ENCODE measurements at places on chromosomes 5 and 9. TPM values are rescaled to one million over a fixed set of nuclear protein-coding genes. Genes with fewer than 3 reads are reported as not detected.
A peak's percentile ranks its signal among the peaks of the same experiment; 100 is the strongest.

CCL28 gene
- total RNA-seq, result 116 TPM

RLN2 gene
- 0.74 TPM for total RNA-seq

GRCh38 chr5:14183187-14183939, 40.2 kb downstream of the TRIO start:
- DNase-seq, result no peak
- peak overlapping the region; percentile 30 for H3K27ac ChIP-seq
- H3K27me3 ChIP-seq, result no peaks in the 10 kb centered on the region
- no peaks in the 10 kb centered on the region for H3K36me3 ChIP-seq

DNA sequence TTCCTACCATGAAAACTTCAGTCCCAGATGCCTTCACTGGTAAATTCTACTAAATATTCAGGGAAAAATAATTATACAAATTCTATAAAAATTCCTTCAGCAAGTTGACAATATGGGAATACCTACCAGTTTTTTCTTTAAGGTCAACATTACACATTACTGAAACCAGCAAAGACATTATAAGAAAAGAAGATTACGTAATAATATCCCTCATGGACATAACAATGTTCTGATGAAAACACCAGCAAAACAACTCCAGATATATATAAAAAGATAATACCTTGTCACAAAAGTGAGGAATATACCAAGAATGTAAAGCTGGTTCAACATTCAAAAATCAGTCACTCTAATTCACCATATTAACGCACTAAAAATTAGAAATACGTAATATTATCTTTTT, 507.9 kb downstream of the DMRTA1 start:
- no peak overlapping the region for H3K4me3 ChIP-seq
- no peaks in the 10 kb centered on the region for H3K36me3 ChIP-seq
- no peaks in the 10 kb centered on the region for H3K4me1 ChIP-seq
- DNase-seq, result no peak

- H3K27ac ChIP-seq, result no peak overlapping the region
- no peak for DNase-seq
- H3K27me3 ChIP-seq, result no peaks in the 10 kb centered on the region
- H3K4me3 ChIP-seq, result no peak overlapping the region
- no peaks in the 10 kb centered on the region for H3K4me1 ChIP-seq
Measured at GRCh38 chr9:100206899-100207298, 107.9 kb downstream of the INVS start.

- no peaks in the 10 kb centered on the region for H3K36me3 ChIP-seq
- no peaks in the 10 kb centered on the region for H3K4me1 ChIP-seq
- no peak overlapping the region for H3K27ac ChIP-seq
- no peak overlapping the region for H3K4me3 ChIP-seq
Measured at GRCh38 chr5:111931655-111932054, 174.7 kb upstream of the NREP start.

GRCh38 chr5:128252196-128252595, 168.6 kb downstream of the SLC12A2 start:
- no peaks in the 10 kb centered on the region for H3K36me3 ChIP-seq
- H3K4me3 ChIP-seq, result no peak overlapping the region
- H3K27me3 ChIP-seq, result no peaks in the 10 kb centered on the region
- H3K27ac ChIP-seq, result no peak overlapping the region
- DNase-seq, result no peak

DNA sequence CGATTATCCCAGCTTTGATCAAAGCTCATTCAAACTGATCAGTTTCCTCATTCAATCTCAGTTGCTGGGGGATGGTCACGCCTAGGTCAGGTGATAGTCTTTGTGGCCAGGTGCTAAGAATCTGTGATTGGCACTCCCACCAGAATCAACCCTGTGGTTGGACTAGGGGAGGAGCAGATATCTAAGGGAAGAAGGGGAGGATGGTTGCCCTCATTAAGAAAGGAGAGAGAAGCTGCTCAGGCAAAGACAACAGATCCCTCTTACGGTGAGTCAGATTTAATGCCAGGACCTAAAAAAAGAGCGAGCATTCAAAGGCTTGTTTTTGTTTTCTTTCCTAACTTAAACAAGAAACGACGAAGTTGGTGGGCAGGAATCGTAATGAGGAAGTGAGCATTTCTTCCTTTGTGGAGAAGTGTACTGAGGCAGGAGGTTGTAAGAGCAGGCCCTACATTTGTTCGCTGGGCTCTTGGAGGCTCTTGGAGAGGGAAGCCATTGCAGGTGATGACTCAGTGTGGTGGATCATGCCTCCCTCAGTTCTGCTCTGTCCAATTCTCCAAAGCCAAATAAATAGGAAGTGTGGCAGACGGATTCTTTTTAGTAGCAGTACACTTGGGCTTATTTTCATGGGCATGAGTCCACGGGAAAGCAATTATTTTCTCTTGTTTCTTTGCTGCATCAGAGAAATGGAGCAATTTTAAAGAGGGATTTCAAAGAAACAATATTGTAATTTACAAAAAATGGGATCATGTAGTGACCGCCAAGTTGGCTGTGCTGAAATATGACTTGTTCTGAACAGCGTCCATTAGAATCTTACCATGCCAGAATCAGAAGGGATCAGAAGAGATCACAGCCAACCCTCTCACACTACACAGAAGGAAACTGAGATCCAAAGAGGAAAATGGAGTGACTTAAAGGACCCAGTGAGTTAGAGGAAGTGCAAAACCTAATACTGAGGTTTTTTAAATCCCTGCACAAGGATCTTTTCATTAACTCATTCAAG, 18.7 kb upstream of the TGFBR1 start:
- no peaks in the 10 kb centered on the region for H3K4me1 ChIP-seq
- H3K27me3 ChIP-seq, result no peaks in the 10 kb centered on the region
- H3K4me3 ChIP-seq, result no peak overlapping the region
- no peak for DNase-seq

DNA sequence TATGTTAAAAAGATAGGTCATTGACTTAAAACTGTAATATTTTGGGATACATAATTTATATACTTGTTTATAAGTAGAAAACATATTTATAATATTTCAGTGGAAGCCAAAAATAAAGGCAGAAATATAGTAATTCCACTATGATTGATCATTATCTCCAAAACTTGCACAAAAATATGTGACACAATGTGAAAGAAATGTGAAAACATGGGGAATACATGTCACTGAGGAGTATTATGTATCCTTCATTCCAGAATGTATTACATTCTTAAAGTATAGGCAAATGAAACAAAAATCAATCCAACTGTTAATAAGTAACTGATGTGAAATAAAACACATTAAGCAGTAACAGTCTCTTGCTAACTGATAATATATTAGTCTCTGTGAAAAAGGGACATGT, 236.7 kb downstream of the CDH18 start:
- no peak overlapping the region for H3K27ac ChIP-seq
- H3K4me1 ChIP-seq, result no peaks in the 10 kb centered on the region
- no peak for DNase-seq
- H3K4me3 ChIP-seq, result no peak overlapping the region
- no peaks in the 10 kb centered on the region for H3K36me3 ChIP-seq

- H3K27ac ChIP-seq, result no peak overlapping the region
- no peaks in the 10 kb centered on the region for H3K36me3 ChIP-seq
- no peaks in the 10 kb centered on the region for H3K27me3 ChIP-seq
Measured at GRCh38 chr5:17806818-17807468, 172.7 kb downstream of the TAF11L14 start.

DNA sequence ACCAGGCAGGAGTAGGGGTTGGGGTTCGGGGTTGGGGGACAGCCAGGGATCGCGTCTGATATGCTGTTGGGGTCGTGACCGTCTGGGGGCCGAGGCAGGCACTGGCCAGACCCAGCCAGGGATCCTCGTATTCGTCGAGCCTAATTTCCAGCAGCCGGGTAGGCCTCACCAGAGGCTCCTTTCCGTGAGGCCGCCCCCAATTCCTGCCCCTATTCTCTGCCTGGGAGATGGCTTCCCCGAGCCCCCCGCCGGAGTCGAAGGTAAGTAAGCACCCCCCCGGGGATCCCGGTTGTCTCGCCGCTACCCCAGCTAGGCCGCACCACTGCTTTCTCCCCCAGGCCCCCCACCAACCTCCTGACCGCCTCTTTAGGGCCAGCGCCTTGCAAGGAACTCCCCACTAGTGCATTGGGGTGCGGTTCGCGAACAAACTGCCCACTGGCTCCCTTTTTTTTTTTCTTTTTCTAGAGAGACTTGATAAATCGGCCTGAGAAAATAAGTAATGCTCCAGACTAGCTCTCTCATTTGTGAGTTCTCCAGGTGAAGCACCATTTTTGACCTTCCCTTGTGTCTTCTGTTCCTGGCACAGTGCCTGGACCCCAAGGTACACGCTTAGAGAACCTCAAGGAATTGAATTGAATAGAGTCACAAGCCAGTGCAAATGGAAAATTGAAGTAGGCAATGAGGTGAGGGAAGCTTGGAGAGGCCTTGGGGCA, 435 bp downstream of the ZNF189 start:
- DNase-seq, result peak; percentile 26
- H3K4me3 ChIP-seq, result peak overlapping the region; percentile 66
- H3K4me1 ChIP-seq, result no peaks in the 10 kb centered on the region
- H3K27ac ChIP-seq, result peak overlapping the region; percentile 73

DNA sequence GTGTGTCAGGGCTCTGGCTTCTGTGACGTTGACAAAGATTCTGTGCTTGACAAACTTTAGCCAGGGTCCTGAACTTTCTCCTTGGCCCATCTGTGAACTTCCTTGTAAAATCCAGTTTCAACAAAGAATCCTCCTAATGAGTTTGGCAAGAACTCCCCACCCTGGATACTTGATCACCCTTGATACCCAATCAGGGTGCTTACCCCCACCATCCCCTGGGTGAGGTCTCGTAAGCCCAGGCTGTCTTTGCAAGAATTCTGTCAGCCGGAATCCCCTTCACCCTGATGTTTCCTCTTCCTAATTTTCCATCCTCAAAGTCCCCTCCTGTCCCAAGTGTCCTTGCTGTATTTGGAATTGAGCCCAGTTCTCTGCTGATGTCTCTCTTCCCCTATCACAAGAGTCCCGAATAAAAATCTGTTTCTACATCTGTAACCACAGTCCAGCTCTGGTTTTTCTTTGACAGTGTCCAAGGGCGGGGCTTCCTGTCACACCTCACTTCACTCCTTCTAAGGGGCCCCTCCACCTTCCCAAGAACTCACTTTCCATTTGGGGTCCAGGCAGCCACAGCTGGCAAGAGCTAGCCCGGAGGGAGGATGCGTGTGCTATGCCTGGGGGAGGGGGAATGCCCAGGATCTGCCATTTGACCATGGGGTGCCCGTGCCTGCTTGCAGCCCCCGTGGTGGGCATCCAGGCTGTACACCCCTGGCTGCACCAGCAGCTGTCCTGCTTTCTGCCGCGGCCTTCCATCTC, 2.7 kb upstream of the CARD19 start:
- H3K27ac ChIP-seq, result no peak overlapping the region
- peak; percentile 40 for DNase-seq
- no peaks in the 10 kb centered on the region for H3K36me3 ChIP-seq
- no peak overlapping the region for H3K4me3 ChIP-seq
- peaks cover 12% of the 10 kb centered on the region for H3K4me1 ChIP-seq
- no peaks in the 10 kb centered on the region for H3K27me3 ChIP-seq

DNA sequence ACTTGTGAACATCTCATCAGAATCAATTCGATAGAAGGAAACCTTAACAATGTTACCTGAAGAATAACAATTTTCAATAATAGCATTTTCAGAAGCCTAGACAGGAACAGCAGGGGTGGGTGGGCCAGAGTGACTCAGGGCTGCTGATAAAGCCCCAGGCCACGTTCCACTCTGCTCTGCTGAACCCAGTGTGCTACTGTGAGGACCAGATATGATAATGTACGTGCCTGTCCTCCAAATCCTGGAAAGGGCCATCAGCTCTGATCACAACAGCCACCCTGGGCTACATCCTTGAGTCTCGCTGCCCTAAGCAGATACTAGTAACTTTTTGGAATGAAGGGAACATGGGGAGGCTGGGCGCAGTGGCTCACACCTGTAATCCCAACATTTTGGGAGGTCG, 91.3 kb downstream of the PRRT1B start:
- peak overlapping the region; percentile 89 for H3K27ac ChIP-seq
- peaks cover 26% of the 10 kb centered on the region for H3K4me1 ChIP-seq
- no peaks in the 10 kb centered on the region for H3K27me3 ChIP-seq
- DNase-seq, result no peak

- no peak for DNase-seq
- H3K27me3 ChIP-seq, result no peaks in the 10 kb centered on the region
- no peaks in the 10 kb centered on the region for H3K36me3 ChIP-seq
- peaks cover 3% of the 10 kb centered on the region for H3K4me1 ChIP-seq
- no peak overlapping the region for H3K4me3 ChIP-seq
Measured at GRCh38 chr5:1176473-1177391, 24.7 kb upstream of the SLC6A19 start.

DNA sequence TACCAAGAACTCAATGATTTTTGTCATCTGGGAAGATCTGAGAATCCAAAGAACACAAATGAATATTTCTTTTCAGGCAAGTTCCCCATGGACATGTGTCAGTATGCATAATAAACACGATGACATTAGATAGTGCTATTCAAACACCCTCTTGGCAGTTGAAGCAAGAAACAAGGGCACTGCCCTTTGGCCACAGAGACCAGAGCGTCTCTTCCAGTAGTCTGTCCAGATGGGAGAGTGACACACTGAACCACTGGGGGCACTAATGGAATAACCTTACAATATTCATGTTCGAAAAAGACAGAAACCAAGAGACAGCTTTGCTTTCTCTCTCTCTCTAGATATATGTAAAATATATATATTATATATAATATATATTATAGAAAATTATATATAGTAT, 301.9 kb downstream of the CTNND2 start:
- H3K4me1 ChIP-seq, result no peaks in the 10 kb centered on the region
- H3K4me3 ChIP-seq, result no peak overlapping the region

Data from colonic mucosa (tissue), 4 donors.